ENCODE measurements at places on chromosomes 11 and 22.

DNA sequence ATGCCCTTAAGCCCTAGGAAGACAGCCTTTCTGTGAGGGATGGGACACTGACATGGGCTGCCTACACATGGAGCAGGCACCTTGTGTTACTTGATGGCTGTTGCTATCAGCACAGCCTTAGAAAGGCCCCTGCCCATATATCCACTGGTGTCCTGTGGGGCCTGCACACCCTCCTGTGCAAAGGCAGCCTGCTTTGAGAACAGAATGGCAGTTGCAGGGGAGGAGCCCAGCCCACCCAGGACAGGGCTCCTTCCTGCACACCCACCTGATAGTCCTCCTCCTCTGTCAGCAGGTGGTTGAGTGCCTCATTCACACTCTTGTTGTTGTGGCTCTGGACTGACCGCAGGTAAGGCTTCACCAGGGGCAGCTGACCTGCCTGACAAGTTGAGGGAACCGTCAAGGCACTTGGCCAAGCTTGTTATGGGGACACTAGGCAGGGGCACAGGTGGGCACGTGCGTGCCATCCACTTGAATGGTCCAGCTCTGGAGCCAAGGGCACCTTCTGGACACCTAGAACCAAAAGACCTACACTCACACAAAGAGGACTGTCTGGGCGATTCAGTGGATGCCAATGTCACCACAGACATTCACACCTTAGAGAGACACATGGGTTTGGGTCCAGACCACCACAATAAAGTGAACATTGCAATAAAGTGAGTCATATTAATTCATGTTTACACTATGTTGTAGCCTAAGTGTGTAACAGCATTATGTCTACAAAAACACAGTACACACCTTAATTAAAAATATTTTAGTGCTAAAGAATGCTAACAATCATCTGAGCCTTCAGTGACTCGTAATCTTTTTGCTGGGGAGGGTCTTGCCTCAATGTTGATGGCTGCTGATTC is 9.4 kb upstream of the SLC25A1 start:
- DNase-seq, result no peak

GRCh38 chr11:57224128-57224527 is 12.9 kb downstream of the APLNR start:
- no peak for DNase-seq

DNA sequence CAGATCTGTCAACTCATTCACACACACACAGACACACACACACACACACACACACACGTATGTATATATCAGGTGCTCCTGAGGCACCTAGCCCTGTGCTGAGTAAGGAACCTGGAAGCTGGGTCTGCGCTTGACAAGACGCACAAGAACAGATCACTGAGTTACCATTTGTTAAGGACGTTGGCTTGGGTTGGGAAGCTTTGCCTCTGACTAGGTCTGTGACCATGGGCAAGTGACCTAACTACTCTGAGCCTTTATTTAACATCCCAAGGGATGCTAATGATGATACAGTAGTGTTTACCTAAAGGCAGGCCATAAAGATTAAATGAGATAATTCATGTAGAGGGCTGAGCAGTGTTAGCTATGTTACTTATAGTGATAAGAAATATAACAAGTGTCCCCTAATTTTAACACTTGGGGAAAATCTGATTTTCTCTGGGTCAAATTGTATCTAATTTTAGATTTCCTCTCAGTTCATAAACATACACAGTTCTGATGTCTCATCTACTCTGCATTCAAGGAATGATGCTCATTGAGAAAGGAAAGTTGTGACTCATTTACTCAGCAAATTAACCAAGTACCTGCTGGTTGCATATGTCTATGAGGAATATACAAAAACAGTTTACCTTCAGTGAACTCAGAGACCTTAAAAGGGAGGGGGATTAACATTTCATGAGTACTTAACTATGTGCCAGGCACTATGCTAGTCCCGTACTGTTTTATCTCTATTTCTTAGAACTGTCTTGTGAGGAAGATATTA is 13.6 kb downstream of the RNF185 start:
- no peak for DNase-seq

DNA sequence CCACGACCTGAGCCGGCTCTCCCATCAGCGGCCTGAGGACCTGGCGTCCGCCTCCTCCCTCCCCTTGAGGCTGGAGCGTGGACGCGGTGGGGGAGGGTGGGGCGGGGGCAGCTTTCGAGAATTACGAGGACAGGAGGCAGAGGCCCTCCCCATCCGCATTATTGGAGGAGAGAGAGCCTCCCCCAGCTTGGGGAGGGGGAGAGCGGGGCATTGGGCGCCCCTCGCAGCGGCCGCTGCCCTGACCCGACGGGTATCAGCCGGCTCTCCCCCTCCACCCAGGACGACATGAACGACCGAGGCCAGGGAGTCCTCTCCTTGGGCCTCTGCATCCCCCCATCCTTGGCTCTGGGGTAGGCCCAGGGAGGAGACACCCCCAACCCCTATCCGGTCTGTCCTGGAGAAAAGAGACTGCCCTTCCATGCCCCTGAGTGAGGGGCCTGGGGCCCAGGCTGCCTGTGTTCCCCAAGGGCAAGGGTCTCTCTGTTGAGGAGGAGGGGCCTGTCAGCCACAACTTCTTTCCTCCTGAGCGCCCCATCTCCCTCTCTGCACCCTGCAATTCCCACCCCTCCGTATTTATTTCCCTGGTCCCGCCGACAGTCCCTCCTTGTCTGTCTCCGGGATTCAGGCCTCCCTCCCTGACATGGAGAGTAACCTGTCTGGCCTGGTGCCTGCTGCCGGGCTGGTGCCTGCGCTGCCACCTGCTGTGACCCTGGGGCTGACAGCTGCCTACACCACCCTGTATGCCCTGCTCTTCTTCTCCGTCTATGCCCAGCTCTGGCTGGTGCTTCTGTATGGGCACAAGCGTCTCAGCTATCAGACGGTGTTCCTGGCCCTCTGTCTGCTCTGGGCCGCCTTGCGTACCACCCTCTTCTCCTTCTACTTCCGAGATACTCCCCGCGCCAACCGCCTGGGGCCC is 495 bp downstream of the GPR137 start:
- DNase-seq, result no peak

GRCh38 chr22:20852076-20852475 is 6.5 kb downstream of the PI4KA start:
- no peak for DNase-seq

DNA sequence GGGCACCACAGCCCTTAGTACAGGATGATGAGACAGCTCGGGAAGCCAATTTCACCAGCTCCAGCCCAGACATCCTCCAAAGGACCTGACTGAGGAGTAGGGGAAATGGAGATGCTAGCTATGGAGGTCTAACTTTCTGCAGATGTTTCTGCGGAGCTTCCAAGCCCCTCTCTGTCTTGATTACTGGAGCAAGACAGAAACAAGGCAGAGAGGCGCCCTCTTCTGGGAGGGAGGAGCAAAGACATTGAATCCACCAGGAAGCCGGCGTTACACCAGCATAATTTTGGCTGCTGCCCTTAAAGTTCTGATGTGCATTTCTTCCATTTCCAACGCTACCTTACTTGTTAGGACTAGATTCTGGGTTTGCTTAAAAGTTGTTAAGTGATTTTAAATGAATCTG is 107.3 kb upstream of the HSD17B12 start:
- no peak for DNase-seq

- DNase-seq, result peak; percentile 68
Observed at GRCh38 chr22:41301085-41302020, at the start of gene ZC3H7B. Gene ZC3H7B (plus strand): TSS chr22:41301525. CDS start chr22:41320661, 19,136 bp downstream.

DNA sequence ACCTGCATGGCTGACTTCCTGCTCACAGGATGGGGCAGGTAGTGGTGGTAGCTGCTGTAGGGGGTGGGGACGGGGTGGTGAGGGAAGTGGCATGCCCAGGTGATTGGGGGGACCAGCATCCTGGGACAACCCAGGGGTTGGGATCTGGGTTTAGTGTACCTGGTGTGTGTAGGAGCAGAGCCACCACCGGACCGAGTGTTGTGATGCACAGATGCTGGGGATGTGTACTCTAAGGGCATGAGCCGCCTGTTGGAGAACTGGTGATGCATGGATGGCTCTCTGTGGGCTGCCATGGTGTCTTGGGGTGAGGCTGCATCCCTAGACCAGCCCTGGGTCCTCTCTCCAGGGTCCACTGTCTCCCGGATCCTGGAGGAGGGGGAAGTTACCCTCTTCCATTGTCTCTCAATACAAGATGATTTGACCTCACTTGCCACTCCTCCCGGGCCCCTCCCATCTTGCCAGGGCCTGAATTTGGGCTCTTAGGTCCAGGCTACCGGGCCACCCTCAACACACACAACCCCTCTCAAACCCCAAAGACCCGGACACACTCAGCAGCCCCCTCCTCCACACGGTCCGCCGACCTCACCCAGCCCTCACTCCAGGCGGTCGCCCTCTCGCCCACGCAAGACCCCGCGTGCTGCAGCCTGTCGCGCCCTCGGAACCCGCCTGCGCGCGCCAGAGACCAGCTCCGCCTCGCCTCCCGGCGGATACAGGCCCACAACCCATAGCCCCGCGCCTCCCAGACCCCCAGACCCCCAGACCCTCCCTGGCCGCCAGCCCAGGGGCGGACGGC is 619 bp downstream of the LRRC75B start:
- DNase-seq, result no peak
